ENCODE measurements at places on chromosomes 2 and 18.

DNA sequence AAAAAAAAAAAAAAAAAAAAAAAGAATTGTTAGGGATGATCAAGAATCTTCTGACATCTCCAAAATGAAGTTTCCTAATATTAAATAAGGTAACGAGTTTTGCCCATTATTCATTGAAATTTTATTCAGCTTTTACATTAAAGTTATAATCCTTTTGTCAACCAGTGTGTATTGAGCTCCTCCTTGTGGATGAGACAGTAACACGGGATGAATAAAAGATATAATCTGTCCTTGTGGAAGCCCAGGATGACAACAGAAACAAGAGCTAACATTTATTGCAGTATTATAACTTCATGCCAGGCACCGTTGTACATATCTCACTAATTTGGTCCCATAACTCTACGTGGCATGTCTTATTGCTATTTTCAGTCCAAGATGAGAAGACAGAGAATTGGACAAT is 33.4 kb upstream of the SERPINB7 start:
- no peak for DNase-seq

DNA sequence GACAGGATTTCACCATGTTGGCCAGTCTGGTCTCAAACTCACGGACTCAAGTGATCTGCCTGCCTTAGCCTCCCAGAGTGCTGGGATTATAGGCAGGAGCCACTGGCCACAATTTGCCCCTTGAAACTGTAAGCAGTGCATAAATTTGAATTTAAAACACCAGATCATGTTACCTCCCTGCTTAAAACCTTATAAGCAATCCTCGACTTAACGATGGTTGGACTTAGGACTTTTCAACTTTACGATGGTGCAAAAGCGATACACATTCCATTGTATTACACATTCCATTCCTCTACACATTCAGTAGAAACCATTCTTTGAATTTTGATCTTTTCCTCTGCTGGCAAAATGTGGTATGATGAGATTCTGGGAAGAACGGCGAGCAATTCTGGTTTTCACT is 23.2 kb upstream of the EFR3B start:
- DNase-seq: no peak

GRCh38 chr2:46488389-46488788 is 9.0 kb downstream of the TMEM247 start:
- DNase-seq: no peak

DNA sequence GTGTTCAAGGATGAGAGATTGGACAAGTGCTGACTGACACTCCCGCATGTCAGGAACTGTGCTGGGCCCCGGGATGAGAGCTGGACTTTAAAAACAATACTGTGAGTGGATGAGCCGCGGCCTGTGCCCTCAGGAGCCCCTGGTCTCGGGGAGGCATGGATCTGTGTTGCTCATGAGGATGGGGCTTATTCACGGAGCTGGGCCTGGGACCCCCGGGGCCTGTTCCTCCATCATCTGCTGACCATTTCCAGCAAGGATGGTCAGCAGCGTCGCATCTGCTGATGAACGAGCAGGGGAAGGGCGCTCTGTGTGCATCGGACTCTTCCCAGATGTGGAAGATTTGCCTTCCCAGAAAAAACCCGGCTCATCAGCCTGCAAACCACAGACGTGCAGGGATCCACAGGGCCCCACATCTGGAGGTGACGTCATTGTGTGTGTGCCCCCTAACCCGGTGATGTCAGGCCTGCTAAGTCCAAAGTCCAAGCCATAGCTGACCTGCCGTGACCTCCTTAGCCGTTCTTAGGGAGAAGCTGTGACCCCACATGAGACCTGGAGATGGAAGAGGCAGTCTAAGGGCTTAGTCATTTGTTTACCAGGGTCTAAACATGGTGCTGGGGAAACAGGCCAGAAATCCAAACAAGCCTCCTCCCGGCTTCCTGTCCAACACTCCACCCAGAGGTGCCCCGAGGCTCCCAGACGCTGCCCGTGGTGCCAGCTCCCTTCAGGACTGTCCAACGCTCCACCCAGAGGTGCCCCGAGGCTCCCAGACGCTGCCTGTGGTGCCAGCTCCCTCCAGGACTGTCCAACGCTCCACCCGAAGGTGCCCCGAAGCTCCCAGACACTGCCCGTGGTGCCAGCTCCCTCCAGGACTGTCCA is 143.9 kb downstream of the PXDN start:
- DNase-seq: no peak

- DNase-seq: no peak
These were observed at the start of gene ABHD1 for GRCh38 chr2:27123302-27124150. ABHD1 (plus strand) TSS chr2:27123815; CDS start chr2:27123949, 134 bp downstream.

GRCh38 chr2:95044601-95045000 is 19.1 kb downstream of the MAL start:
- DNase-seq: peak; percentile 14

DNA sequence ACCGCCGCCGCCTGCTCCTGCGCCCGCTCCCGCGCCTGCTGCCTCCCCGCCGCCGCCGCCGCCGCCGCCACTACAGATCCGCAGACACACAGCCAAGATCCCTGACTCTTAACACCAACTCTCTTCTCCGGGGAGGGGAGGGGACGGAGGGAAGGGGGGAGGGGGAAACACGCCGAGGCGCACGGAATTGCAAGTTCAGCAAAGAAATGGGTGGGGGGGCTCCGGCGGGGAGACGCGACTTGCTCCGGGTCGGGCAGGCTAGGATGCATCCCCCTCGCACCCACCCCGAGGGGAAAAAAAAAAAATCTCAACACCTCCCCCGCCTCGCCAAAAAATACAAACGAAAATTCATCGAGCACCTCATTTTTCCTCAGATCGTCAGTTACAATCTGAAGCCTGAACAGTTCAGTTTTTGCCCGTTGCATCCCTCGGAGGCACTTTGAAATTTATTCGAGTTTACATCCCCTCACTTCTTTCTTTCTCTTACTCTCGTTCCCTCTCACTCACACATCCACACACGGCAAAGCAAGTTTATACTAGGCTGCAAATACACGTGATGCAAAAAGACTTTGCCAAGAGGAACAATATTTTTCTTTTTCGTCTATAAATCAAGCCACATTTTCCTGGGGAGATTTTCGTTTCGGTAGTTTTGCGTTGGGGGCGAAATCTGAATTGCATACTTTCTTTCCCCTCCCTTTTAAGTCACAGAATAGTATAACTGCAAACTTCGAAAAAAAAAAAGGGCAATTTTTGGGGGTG is at the start of gene TCF4:
TSS of gene TCF4 (minus strand) at position 82 of the 759 bp plus-strand sequence. CDS start 1,076 bp downstream, outside the sequence.
- DNase-seq: peak; percentile 42

GRCh38 chr18:62399781-62400308 is 74.7 kb downstream of the TNFRSF11A start:
- peak; percentile 89 for DNase-seq

GRCh38 chr2:96869281-96869821 is 529 bp downstream of the SEMA4C start:
- DNase-seq: no peak

DNA sequence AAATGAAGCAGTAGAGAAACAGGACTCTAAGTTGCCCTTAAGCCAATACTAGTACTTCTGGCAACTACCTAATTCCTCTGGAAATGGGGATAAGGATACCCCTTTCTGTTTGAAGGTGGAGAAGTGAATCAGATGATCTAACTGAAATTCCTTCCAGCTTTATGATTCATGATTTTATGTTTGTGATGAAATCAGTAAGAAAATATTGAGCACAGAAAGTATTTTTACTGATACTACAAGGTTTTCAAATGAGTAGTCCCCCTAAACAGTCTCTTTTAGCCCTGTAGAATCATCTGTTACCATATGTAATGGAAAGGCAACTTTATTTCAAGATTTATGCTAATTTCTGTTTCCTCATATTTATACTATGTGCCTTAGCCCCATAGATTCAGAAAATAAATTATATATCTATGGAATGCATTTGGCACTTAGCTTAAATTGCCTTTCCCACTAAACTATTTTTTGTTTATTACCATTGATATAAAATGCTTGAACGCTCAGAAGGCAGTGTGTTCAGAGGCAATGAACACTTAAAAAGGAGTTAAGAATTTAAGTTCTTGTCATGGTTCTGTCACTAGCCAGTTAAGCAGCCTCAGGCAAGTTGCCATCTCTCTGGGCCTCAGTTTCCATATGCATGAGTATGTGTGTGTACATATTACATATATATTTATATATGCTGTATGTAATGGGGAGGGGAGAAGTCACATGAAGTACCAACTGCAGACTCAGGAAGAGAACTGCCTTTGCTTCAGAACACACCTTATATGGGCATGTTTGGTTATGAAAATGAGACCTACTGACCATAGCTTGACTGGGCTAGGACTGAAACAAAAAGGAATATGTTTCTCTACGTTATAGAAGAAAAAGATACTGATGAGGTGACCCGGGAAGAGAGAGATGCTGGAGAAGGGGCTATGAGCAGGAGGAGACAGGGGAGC is 97.7 kb downstream of the CDC42EP3 start:
- no peak for DNase-seq

- no peak for DNase-seq
These were observed 4.9 kb upstream of the ST3GAL5 start for GRCh38 chr2:85893428-85894258.

- DNase-seq: no peak
These were observed 199.2 kb downstream of the TFCP2L1 start for GRCh38 chr2:121085801-121086200.

DNA sequence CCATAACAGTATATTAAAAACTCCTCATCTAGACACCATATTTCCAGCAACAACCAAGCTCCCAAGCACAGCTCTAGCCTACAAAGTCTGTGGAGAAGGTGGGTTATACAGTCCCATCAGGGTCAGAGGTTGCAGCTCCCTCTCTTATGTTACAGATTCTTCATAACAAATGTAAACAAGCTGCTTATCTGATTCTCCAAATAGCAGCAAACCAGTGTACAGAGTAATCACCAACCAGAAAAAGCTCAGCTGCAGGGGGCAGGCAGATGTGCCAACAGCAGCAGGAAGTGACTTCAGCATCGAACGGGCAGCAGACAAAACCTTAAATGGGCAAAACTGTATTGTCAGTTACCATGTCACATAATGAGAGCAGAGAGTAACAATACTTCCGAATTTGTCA is 52.9 kb upstream of the NABP1 start:
- no peak for DNase-seq

DNA sequence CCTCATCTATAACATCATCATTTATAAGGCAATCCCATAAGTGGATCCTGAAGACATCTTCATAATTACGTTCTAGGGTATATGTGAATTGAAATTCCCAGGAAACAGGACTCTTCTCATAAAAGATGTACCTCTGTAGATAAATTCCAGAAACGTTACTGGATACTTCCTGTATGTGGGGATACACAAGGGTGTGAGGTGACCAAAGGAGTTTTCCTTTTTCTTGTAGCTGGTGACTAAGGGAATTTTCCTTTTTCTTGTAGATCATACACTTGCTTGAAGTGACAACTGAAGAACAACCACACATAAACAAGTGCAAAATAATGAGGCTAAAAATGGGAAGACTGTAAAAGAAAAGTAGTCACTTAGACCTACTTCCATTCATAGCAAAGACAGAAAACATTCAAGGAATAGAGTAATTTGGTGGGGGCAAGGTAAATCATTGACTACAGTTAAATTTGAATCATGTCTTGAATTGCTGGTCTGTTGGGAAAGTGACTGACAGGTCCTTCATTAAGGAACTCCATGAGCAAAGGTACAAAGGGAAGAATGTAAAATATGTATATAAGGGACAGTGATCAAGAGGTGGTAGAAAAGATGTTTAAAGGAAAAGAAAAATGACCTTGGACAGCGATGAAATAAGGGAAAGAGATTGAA is 53.2 kb upstream of the UBE2E3 start:
- no peak for DNase-seq

DNA sequence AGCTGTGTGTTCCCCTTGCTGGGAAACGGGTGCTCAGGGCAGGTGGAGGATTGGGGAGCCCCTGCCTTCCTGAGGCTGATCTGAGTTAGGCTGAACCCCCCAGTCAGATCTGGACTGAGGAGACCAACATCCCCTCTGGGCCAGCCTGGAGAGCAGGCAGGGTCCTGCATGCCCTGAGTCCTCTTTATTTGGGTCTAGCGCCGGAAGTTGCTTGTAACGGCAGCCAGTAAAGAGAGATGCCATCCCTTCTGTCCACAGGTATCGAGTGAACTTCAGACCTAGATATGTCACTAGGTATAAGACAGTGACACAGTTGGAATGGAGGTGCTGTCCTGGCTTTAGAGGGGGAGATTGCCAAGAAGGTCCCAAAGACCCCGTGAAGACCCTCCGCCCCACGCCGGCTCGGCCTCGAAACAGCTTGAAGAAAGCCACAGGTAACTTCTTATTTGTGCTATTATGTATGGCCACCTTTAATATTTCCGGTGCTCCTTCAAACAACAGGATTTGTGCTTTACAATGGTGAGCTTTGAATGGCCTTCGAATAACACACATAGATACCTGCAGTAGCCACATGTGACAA is 38.0 kb downstream of the EMILIN2 start:
- no peak for DNase-seq

DNA sequence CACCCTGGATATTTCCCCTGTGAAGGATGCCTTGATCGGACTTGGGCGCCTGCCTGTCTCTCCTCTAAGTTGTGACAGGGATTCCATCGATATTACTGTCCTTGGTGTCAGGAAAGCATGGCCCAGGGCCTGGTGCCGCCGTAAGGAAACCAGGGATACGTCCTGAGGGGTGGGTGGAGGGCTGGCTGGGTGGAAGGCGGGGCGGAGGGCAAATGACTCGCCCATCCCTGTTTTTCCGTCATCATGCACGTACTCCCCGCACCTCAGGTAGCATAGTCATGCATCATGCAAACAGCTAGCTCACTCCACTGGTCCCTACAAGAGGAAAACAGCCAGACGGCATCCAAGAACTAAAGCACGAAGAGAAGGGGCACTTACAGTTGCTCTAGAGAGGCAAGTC is 57.1 kb downstream of the PXDN start:
- DNase-seq: no peak

DNA sequence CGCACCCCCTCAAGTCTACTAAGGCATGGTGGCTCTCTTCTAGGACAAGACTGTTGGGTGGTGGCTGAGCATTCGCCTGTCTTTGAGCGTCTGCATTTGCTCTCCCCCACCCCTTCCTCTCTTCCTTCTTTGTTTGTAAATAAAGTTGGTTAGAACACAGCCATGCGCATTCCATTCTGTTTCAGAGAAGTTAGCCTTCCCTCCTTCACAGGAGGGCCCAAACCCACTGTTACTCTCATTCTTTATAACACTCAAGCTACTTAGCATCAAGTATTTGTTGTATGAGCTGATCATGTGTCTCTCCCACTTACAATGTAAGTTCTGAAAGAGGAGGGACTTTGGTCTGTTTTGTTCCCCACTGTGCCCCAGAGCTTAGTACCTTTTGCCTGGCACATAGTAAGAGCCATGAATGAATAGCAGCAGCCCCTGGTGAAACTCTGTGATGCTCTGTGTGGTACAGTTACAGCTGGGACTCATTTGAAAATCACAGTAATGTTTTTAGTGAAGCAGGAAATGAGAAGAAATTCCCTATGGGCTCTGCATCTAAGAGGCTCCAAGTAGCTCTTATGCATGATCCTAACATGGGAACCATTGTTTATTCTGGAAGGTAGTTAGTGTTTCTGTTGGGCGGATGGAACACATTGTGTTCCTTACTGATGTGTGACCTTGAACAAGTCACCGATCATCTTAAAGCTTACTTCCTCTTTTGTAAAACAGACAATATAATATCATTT is 7.7 kb downstream of the MGAT5 start:
- no peak for DNase-seq
